ENCODE measurements at places on chromosomes 7 and 10.

GRCh38 chr10:61779950-61780659, 117.4 kb downstream of the CABCOCO1 start:
- no peak for DNase-seq

GRCh38 chr10:95963202-95963990, 55.6 kb downstream of the CC2D2B start:
- no peak for DNase-seq

- no peak for DNase-seq
Observed at GRCh38 chr10:70158113-70158512, 11.6 kb upstream of the TYSND1 start.

DNA sequence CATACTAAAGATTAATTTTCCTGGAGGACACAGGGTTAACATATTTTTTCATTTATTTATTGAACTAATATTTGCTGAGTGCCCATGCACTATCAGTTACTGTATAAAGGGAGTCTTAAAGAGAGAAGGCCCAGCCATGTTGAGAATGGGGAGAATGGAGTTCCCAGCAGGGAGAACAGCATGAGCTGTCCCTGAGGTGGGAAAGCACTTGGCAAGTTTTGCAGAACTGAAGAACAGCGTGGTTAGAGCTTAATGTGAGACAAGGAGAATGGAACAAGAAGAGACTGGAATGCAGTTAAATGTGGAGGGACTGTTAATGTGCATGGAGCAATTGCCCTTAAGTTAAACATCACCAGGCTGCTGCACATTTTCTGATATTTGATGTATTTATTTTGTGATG, 435.4 kb downstream of the SUGCT start:
- no peak for DNase-seq

- no peak for DNase-seq
Observed at GRCh38 chr10:130202984-130203621, 66.9 kb downstream of the GLRX3 start.

GRCh38 chr7:137798073-137798763, 48.6 kb downstream of the DGKI start:
- no peak for DNase-seq

DNA sequence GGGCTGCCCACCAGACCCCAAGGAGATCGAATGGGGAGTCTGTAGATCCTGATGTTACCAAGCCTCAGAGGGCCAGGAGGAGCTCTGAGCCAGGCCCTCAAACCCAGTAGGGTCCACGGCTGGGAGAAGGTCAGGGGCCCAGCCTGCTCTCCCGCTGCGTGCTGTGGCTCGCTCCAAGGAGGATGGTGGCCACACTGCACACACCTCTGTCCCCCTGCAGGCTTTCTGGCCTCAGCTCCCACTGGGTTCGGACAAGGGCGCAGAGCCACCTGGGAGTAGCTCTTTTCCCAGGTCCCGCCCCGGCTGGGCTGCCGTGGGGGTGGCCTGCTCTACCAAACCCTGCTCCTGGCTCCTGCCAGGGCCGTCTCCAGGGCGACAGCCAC, 175.8 kb downstream of the ZNF248 start:
- no peak for DNase-seq

Measured in NCI-H1930 (cell line).